ENCODE measurements at places on chromosomes 13 and 19.
A peak's percentile ranks its signal among the peaks of the same experiment; 100 is the strongest.

DNA sequence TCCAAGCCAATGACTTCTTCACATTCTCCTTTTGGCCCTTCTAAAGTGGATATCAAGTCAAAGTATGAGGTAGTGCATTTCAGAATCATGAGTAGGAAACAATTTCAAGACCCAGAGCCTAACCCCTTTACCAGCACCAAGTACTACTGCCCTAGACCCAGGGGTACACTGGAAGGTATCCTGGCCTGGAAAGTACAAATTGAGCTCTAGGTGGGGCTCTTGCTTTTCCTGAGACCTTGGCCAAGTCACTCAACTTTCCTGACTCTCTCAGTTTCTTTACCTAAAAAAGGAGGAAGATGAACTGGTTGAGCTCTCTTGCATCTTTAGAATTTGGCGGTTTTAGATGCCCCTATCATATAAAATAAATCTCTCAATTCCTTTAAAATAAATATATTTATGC is 204.7 kb downstream of the FGF14 start:
- no peak for DNase-seq

GRCh38 chr19:771332-771785 is 20.4 kb downstream of the MISP start:
- peak; percentile 24 for DNase-seq

GRCh38 chr13:32150794-32151193 is 119.2 kb downstream of the FRY start:
- DNase-seq: no peak

DNA sequence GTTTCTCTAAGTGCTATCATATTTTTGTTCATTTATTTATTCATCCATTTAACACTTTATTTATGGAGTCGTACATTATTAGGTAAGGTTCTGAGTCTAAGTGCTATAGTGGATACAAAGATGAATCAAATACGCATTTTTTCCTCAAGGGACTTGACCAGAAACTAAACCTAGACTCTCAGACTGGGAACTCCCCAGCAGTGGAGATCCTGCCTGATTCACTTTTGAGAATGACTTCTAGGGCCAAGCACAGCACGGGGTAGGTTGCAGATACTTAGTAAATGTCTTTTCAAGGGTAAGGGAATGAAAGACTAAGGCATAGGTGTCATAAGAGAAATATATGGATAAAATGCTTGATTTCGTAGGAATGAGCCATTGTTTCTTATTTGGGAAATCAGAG is 7.2 kb downstream of the DNAJC15 start:
- DNase-seq: no peak

- DNase-seq: peak; percentile 35
Measured at GRCh38 chr19:55678121-55678671, 3.2 kb downstream of the EPN1 start.

DNA sequence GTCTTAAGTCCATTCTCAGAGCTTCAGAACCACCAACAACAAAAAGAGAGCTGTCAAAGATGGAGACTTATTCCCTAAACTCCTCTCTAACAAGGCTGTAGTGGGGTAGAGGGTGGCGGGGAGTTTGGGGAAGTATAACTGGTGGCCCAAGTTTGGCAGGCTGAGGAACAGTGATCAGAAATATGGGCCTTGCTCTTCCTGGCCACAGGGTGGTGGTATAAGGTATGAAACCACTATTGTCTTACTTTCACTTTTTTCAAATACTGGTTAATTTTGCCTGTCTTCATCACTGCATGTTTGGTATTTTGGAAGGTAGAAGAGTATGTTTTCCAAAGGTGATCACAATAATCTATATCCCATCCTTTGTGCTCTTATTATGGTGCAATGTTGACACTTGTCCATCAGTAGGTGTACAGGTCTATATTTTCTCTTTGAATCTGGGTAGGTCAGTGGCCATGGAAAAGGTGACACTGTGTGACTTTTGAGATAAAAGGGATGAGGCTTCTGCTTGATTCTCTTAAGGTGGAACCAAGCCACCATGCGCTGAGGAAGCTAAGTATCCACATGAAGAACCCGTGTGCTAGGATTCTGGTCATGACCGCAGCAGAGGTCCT is 23.2 kb upstream of the GPC5 start:
- DNase-seq: no peak

- no peak for DNase-seq
Measured at GRCh38 chr19:45778010-45778661, 4.2 kb downstream of the DMPK start.

DNA sequence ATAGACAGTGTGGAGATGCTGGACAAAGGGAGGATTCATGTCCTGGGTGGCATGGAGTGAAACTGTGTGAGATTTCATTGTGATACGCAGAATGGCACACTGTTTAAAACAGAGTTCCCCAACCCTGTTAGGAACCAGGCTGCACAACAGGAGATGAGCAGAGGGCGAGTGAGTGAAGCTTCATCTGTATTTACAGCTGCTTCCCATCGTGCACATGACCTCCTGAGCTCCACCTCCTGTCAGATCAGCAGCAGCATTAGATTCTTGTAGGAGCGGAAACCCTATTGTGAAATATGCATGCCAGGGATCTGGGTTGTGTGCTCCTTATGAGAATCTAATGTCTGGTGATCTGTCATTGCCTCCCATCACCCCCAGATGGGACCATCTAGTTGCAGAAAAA is 72.5 kb downstream of the RAP2A start:
- no peak for DNase-seq

- no peak for DNase-seq
Measured at GRCh38 chr13:111567637-111568036, 247.2 kb downstream of the TEX29 start.

- peak; percentile 23 for DNase-seq
Measured at GRCh38 chr19:44308011-44308410, 3.2 kb upstream of the ZNF235 start.

DNA sequence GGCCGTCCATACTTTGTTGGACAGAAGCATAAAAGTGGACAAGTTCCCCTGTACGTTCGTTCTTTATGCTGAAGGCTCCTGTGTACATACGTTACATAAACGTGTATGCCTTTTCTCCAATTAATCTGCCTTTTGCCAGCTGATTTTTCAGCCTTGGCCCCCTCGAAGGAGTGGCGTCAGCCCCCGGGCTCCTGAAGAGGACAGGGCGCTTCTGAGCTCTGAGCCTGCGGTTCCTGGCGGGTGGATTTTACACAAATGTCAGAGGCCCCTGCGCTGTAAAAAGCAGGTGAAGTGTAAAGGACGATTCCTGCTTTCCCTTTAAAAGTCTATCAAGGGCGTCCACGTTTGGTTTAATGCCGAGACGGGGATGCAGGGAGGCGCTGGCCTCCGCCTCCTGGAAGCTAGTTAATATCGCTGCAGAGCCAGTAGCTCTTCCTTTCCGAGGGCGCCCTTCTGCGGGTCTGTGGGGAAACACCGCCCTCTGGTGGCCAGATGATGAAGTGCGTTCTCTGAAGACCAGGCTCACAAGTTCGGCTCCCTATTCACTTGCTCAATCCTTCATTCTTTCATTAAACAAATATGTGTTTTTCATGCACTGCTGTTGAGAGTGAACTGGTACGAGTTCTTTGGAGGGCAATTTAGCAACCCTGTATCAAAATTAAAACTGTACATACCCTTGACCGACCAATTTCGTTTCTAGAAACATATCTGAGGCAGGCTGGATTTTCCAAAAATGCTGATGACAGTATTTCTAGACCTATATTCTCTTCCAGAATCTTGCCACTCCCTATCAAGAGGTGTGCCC is 62.0 kb downstream of the GPR12 start:
- DNase-seq: no peak

DNA sequence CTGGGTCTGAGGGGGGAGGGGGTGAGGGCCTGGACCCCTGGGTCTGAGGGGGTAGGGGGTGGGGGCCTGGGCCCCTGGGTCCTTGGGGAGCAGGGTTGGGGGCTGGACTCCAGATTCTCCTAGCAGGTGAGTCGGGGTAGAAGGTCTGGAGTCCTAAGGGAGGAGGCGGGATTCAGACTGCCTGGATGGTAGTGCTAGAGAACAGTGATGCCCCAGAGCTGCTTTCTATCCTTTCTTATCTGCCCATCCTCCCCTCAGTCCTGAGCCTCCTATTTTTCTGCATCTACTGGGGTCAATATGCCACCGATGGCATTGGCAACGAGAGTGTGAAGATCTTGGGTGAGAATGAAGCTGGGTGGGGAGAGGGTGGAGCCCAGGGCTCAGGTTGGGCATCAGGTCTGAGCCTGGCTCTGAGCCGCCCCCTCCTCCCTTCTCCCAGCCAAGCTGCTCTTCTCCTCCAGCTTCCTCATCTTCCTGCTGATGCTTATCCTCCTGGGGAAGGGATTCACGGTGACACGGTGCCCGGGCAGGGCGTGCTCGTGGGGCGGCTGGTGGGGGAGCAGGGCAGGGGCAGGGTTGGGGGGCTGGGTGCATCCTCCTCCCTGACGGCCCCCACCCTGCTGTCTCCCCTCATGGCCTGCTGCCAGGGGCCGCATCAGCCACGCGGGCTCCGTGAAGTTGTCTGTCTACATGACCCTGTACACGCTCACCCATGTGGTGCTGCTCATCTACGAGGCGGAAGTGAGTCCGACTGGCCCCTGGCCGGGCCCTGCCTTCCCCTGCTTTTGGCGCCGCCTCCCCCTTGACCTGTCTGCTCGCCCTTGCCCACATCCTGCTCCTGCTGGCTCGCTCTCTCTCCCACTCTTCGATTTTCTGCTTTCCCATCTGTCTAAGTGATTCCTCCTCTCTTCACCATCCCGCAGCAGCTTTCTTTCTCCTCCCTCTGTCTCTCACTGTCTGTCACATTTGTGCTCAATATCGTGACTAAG is 3.4 kb downstream of the TMEM145 start:
- DNase-seq: no peak

DNA sequence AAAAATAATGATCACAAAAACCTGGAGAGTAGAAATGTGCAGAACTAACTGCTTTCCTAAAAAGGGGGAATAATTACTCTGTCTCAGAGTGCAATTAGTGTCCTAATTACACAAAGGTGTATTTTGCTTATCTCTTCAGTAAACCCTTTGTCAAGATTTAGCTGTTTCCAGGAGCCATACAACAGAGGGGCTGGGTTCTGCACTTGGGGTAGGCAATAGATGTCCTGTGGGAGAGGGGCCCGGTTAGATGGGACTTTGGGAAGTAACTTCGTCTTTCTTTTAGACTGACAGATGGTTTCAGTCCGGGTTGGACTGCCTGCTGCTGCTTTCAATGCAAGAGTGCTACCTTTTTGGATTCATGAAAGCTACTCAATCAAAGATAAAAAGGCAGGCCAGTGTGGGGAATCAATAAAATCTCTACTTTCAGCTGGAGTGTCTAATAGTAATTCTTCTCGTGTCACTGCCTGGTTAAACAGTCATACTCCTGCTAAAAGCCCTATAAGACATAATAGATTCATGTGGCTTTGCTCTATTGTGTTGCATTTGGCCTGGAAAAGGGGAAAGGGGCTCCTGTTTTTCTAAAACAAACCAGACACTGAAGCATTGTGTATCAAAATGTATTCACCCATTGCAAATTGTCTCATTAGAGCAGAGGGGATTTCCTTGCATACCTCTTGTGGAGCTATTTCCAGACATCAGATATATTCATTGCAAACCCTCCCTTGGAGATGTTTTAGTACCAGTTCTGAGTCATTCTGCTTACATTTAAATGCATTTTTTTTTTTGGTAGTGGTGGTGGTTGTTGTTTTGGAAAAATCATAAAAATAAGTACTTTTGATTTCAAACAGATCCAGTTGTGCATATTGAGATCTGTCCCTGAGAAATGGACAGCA is 83.3 kb upstream of the PCDH8 start:
- DNase-seq: no peak

- DNase-seq: peak; percentile 50
Measured at GRCh38 chr13:113562085-113562749, 22.3 kb upstream of the TFDP1 start.

DNA sequence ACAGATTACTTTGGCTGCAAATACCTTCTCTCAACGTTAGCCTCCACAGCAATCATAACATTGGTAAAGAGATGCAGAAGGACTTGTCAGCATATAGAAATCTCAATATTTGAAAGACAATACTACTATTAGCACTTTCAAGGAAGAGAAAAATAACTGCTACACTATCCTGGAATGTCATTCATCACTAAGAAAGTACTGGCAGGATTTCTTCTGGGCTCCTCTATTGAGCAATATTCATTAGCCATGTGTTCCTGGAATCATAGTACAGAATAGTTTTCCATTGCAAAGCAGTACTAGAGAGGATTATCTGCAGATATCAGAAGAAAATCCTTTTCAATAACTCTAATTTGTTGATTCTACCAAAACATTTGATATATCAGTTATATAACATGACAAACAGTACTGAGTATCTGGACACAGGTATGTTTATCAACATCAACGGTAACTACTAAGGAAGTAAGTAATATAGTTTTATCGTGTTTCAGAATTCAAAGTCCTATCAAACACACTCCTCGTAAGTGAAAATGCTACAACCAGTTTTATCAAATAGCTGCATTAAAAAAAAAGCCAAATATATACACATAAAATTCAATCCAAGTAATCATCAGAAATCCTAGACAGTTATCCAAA is 27.3 kb downstream of the INTS6 start:
- no peak for DNase-seq

- peak; percentile 31 for DNase-seq
Measured at GRCh38 chr19:38692458-38693379, 45.3 kb downstream of the ACTN4 start.

- no peak for DNase-seq
Measured at GRCh38 chr19:46069806-46070341, 29.1 kb upstream of the IGFL4 start.

DNA sequence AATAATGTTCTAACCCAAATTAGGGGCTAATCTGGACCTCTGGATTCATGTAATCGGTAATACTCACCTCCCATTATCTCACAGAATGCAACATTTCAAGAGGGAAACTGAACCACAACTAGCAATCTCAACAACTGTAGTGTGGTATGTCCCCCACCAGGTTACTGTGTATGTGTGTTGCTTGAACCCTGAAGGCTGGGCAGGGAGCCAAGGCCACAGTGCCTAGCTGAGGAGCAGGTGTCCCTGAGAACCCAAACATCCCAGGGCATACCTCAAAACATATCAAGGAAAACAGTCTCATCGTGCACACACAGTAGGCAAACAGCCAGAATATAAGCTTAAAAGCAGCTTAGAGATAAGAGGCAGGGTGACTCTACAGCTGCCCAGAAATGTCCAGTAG is 20.5 kb upstream of the NEK3 start:
- DNase-seq: no peak

DNA sequence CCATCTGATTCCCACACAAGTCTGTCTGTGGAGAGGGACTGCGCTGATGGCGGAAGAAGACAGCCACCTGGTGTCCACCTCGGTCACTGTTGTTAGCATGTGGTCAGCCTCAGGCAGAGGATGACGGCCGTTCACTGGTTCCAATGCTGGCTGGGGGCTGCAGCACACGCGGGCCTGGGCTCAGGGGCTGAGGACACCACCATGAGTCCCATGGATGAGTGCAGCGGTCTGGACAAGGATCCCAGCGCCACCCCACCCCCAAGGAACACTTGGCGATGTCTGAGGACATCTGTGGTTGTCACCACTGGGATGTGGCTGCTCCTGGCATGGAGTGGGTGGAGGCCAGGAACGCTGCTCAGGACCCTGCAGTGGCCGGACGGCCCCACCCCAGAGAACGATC is 10.9 kb downstream of the DPP9 start:
- no peak for DNase-seq

- DNase-seq: no peak
Measured at GRCh38 chr19:19334063-19334988, 13.7 kb downstream of the MAU2 start.

- no peak for DNase-seq
Measured at GRCh38 chr13:67231289-67232000, 1.3 kb upstream of the PCDH9 start.

Data from GF-D8 (cell line).